CD4-positive, alpha-beta T cell treated with Interleukin-15 for 4 hours (primary cell): ENCODE measurements at places on chromosomes 11 and 22.

DNA sequence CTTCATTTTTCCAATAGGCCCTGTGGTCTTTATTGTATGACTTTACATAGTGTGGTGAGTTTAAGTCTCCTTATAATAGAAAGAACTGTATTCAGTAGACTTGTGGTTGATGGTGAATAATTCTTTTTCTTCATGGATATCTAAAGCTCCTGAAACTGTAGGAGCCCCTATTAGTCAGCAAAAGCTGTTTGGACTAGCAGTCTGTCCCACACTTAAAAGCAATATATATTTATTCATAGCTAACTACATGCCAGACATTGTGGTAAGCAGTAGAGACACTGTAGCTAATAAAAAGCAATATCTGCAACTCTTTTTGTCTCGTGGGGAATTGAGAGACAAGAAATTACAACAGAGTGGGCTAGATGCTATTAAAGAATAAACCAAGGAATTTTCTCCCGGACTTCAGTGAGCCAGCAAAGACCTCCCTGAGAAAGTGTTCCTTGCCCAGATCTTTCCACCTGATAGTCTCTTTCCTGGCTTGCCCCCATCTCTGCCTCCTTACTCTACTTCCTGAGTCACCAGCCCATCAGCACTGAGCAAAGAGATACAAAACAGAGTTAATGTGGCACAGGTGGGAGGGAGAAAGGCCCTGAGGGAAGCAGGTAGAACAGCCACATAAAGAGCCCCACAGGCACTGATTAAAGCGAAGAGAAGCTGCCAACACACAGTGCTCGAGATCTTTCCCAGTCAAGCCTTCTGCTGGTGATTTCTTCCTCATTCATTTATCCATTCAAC lies 1.4 kb upstream of the OR52W1 start:
- DNase-seq = no peak

GRCh38 chr11:23425381-23425780 lies 565.1 kb upstream of the CCDC179 start:
- no peak for DNase-seq

GRCh38 chr22:22111267-22111751 lies 128.7 kb upstream of the TOP3B start:
- DNase-seq = no peak

- DNase-seq = no peak
These were observed 1456.5 kb downstream of the TBC1D22A start for GRCh38 chr22:48218889-48219420.

GRCh38 chr22:38474003-38474607 lies 6.2 kb downstream of the KDELR3 start:
- DNase-seq = no peak

DNA sequence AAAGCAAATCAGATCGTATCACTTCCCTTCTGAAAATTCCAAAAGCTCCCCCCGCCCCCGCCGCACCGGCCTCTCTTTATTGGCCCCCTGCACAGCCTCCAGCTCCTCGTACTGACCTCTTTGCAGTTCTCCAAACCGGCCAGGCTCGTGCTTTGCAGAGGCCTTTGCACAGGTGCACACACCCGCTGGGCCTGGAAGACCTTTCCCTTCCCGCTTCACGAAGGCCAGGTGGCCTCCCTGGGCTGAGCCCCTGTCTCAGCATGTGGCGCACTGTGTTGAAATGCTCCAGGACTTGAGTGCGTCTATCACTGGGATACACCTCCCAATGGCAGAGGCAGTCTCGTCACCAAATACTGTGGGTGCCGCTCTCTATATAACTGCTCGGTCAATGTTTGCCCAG lies 13.2 kb upstream of the ADA2 start:
- DNase-seq = no peak

GRCh38 chr22:42459287-42460063 lies 27.3 kb upstream of the NFAM1 start:
- DNase-seq = no peak
